T-helper 17 cell (primary cell): ENCODE measurements at places on chromosomes 2 and 18.

- DNase-seq = no peak
Measured at GRCh38 chr18:67290421-67290820, 226.1 kb downstream of the DSEL start.

- DNase-seq = no peak
Measured at GRCh38 chr18:27887711-27888495, 289.0 kb downstream of the CDH2 start.

DNA sequence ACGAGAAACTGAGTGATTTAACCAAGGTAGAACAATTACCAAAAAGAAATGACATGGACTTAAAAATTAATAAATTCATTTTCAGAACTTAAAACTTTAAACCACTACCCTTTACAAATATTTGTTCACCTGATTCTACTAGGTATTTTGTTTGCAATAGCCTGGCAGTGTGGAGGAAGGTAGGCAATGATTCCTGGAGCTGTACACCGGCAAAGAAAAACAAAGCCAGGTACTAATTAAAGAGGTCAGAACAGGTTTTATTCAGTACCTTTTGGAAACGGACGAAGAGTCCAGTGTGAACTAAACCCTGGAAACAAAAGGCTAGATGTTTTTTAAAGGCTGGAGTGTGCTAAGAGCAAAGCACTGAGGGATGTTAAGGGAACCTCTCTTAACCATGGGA, 561.3 kb upstream of the FSHR start:
- DNase-seq = no peak

DNA sequence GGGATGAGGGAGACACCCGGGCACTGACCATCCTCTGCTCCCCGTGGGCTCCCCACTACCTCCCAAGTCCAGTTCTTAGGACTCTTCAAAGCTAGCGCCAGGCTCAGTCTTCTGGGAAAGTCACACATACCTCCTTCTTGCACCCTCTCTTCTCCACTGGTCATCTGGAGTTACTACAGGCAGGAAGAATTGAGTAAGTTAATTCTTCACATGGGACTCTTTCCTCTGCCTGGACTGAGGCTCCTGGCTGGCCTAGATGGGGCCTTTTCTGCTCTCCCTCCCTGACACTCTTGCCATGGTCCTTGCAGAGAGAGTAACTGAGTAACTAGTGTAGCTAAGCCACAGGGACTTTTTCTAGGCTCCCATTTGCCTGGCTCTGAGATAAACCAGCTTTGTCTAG, 96.5 kb upstream of the CELF4 start:
- no peak for DNase-seq
